IMR-90 (cell line): ENCODE measurements at places on chromosomes 2 and 18. TPM values are rescaled to one million over a fixed set of nuclear protein-coding genes. Genes with fewer than 3 reads are reported as not detected.

GRCh38 chr2:132549935-132550670 is 119.9 kb downstream of the LYPD1 start:
- DNase-seq = no peak

DNA sequence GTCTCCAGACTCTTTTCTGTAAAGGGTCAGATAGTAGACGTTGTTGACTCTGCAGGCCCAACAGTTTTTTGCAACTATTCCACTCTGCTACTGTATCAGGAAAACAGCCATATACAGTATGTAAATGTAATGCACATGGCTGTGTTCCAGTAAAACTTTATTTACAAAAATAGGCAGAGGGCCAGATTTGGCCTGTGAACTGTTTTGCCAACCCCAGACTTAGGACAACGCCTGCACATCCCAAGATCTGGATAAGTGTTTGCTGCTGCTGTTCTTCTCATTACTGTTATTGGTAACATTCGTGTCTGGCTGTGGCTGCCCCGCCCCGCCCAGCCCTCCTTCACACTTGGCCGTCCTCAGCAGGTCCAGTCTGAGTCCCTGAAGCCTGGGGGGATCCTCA is 94.6 kb upstream of the MCFD2 start:
- no peak for DNase-seq

DNA sequence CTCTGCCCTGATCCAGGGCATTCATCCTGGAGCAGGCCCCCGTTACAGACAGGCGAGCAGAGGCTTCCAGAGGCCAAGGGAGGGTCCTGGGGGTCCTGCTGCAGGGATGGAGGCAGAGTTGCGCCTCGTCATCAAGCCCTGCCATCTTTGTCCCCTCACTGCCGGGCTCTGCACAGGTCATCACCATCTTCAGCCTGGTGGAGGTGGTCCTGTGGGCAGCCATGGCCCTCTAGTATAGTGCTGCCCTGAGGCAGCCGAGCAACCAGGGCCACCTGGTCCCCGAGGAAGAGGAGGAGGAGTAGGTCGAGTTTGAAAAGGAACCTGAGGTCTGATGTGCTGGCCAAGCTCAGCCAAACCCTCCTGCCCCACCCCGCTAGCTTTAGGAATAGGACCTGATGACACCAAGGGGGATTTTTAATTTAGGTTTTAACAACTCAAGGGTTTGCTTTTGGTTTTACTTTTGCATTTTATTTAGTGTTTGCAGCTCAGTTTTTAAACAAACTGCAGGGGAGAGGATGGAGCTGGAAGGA is 8.8 kb upstream of the ALPI start:
- DNase-seq = no peak

DNA sequence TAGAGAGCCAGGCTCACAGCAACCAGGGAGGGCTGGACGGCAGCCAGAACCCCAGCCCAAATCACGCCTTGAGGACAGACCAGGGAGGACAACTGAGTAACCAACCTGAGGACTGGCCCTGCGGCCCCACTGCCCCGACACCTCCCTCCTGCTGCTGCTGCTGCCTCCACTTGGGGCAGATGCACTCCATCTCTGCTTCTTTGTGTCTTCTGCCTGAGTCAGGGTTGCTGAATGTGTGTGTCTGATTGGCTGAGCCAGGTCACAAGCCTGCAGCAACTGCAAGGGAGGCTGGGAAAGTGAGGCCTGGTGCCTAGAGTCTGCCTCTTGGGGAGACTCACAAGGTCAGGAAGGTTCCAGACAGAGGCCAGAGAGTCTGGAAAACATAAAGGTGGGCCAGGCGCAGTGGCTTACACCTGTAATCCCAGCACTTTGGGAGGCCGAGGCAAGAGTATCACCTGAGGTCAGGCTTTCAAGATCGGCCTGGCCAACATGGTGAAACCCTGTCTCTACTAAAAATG is 83.4 kb downstream of the ZFP36L2 start:
- no peak for DNase-seq

GRCh38 chr2:193350509-193350908 is 1155.8 kb upstream of the TMEFF2 start:
- DNase-seq = no peak

GRCh38 chr2:28606986-28607441 is 111.2 kb downstream of the PLB1 start:
- peak; percentile 44 for DNase-seq

DNA sequence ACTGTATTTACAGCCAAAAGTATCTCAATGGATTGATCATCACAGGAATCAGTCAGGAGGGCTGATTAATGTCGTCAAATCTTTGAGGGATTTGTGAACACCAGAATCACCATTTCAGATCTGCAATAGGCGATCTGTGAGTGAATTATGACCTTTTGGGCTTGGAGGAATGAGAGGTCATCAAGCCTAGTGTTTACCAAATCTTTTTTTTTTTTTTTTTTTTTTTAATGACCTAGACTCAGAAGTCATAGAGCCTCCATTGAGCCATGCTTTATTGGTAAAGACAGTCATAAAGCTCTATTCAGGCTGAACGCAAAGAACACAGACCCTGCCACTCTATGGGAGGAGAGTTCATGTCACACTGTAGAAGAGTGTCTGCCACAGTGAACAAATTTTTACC is 97.7 kb downstream of the SOCS6 start:
- no peak for DNase-seq

DNA sequence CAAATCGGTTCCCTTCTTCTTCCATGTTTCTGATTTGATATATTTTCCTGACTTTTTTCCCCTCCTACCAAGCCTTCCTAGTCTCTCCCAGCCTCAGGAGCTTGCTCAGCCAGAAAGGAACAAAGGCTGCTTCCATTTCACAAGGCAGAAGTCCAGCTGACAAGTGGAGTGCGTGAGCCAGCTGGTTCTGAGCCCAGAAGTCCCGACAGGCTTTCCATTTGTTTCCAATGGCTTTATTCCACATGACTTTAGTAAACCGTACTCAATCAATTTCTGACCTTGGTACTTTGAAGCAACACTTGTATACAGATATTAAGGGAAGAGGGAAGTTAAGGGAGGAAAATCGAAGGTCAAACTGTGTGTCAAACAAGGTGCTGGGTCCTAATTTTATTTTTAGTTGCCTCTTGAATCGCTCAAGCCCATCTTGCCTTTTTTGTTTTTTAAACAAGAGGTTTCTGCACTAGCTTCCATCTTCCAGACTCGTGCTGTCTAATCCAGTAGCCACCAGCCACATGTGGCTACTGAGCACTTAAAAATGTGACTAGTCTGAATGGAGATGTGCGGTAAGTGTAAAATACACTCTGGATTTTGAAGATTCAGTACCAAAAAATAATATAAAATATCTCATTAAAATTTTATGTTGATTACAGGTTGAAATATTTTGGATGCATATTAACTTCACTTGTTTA is 36.2 kb downstream of the WIPF1 start:
- peak; percentile 66 for DNase-seq

DNA sequence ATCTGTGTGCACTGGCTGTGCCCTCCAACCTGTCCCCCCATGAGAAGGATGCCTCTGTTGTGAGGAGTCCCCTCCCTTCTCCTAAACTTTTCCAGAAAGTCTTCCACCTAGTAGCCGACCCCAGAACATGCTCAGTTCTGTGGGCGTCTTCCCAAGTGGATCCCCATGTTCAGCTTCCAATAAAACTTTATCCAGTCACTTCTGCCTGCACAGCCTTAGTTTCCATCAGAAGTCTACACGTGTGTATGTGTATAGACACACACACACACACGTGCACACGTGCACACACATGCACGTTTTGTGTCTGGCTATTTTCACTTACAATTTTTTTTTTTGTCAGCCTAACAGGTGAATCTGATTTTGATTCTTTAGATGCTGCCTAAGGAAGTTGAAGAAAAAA is 115.1 kb downstream of the RTP5 start:
- no peak for DNase-seq

GRCh38 chr2:199704358-199705238 is 146.4 kb downstream of the FTCDNL1 start:
- peak; percentile 24 for DNase-seq

GRCh38 chr2:26936855-26937254 is 33.6 kb upstream of the MAPRE3 start:
- no peak for DNase-seq

KLHL41 gene
- 0.10 TPM in 2 replicates for polyA plus RNA-seq

DES gene
- 4.0 and 4.9 TPM in 2 replicates for polyA plus RNA-seq

ELOA2 gene
- polyA plus RNA-seq = not detected in 2 replicates

SLC30A3 gene
- polyA plus RNA-seq = 0.15 and 0.17 TPM in 2 replicates

CYP20A1 gene
- polyA plus RNA-seq = 5.0 and 7.0 TPM in 2 replicates

SELENOI gene
- polyA plus RNA-seq = 3.6 and 5.1 TPM in 2 replicates

TMEM17 gene
- polyA plus RNA-seq = 1.2 and 1.8 TPM in 2 replicates

NLRC4 gene
- not detected in 2 replicates for polyA plus RNA-seq

EHD3 gene
- polyA plus RNA-seq = 29.1 and 31.8 TPM in 2 replicates

MAL gene
- polyA plus RNA-seq = not detected in 2 replicates
